Stimulated activated CD4-positive, alpha-beta T cell treated with anti-CD3 and anti-CD28 coated beads, Interleukin-2, amount 100 ng/mL, for 24 hours (primary cell): ENCODE measurements at places on chromosomes 11 and 22.
A peak's percentile ranks its signal among the peaks of the same experiment; 100 is the strongest.

DNA sequence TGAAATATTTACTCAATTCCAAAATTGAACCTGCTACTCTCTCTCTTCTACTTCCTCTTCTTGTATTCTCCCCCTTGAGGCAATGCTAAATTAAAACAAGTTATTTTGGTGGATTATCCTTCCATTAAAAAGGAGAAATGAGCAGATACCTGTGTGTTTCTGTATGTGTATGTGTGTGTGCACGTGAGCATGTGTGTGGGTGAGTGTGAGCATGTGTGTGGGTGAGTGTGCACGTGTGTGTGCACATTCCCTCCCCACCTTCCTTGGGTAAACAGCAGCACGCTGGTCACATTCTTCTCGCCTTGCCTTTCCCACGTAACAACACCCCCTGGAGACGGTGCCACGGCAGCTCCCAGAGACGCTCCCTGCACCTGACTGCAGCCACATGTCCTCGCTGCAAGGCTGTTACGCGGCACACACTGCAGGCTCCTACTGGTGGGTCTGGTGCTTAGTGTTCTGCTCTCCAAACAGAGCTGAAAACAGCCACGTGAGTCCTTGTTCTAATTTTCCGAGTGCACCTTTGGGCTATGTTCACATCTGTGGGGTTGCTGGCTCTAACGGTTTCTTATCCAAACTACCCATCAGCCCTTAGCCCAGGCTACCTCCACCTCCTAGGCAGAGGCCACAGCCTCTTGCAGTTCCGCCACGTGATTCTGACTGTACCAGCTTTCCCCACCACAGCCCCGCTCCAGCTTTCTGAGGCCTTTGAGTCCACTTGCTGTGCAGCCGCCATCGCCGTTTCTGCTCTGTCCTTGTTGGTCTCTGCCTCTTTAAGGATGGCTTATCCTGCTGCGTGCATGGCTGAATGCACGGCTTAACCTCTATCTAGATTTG, 123.4 kb downstream of the CTTN start:
- DNase-seq: no peak

GRCh38 chr11:114225661-114226060, 70.5 kb upstream of the NNMT start:
- no peak for DNase-seq

GRCh38 chr11:62601122-62601371, 618 bp downstream of the MTA2 start:
- DNase-seq: peak; percentile 67

- DNase-seq: no peak
Observed at GRCh38 chr22:38567531-38568285, 2.3 kb downstream of the DMC1 start.

DNA sequence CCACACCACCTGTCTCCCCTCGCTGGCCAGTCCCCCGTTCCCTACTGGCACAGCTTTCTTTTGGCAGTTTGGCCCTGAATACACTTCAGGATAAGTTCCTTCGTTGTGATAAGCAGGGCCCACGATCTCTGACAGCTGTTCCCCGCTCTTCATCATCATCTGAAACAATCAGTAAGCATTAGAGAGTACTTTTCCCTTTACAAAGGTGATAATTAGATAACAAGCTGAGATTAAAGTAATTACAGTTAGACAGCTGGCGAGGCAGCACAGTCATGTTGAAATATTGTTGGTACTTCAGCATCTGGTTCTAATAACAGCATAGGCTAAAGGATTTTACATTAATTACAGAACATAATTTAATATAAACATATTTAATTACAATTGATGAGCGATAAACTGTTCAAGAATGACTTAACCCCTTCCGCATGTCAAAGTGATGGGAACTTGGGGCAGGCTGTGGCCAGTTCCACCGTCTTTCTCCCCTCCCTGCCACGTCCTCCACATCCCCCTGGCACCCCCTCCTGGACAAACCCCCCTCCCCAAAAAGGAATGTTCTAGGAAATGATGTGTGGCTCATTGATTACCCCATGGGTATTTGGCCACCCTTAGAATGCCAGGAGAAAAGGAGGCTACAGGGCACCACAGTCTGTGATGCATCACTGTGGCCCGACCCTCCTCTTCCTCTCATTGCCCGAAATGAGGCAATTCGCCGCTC, 134.9 kb downstream of the RCN1 start:
- DNase-seq: no peak

- DNase-seq: no peak
Observed at GRCh38 chr11:34266090-34266912, 91.5 kb downstream of the ABTB2 start.

DNA sequence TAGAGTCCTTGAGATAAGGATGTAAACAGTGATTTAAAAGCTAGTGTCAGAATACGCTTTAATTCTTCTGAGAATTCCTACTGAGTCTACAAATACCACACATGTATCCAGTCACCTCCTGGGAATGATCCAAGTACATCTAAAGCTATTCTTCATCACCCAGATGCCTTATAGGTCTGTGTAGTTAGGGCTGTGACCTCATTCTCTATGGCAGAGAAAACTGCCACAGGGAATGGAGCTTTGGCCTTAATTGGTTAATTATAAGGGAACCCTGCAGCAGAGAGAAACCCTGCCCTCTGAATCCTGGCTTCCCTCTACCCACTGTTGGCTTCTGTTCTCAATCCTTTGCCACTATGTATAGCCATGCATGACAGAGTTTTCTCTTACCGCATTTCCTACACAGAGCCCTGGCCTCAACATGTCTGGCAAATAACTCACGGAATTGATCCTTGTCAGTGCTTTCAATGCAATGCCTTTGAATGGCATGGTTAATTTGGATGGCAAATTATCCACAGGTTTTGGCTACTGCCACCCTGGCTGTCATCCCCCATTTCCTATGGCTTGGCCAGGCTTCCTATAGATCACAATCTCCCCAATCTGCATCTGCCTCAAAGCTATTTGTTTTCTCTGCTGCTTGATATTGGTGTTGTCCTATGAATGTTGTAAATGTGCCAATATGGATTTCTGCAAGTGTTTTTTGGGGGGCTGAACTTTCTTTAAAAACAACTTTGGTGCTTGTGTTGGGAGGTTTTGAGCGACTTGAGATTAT, 2.9 kb downstream of the DIXDC1 start:
- DNase-seq: no peak

DNA sequence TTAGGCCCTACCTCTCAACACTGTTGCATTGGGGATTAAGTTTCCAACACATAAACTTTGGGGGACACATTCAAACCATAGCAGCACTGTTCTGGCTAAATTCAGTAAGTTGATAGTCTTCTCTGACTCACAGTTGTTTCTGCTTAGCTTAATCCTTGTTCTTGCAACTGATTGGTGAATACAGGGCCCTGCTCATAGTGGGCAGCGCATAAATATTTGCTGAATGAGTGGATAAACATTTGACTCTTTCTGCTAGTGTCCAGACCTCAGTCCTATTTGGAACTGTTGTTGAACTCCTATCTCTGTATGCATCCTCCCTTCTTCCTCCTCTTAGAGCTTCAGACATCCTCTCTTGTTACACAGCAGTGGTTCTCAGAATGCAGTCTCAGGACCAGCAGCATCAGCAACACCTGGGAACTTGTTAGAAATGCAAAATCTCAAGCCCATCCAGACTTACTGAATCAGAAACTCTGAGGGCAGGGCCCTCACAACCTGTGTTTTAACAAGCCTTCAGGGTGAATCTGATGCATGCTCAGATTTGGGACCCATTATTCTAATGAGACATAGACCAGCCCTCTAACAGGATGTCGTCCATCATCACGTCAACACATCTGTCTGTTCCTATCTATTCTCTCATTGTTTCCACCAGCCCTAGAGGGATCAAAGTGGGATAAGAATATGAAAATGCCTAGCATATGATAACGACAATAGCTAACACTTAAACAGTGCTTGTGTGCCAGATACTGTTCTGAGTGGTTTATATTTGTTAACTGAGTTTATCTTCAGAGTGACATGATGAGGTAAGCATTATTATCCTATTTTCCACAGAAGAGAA, 22.3 kb downstream of the SPON1 start:
- DNase-seq: no peak

GRCh38 chr11:64877390-64878222, 815 bp downstream of the EHD1 start:
- peak; percentile 52 for DNase-seq

DNA sequence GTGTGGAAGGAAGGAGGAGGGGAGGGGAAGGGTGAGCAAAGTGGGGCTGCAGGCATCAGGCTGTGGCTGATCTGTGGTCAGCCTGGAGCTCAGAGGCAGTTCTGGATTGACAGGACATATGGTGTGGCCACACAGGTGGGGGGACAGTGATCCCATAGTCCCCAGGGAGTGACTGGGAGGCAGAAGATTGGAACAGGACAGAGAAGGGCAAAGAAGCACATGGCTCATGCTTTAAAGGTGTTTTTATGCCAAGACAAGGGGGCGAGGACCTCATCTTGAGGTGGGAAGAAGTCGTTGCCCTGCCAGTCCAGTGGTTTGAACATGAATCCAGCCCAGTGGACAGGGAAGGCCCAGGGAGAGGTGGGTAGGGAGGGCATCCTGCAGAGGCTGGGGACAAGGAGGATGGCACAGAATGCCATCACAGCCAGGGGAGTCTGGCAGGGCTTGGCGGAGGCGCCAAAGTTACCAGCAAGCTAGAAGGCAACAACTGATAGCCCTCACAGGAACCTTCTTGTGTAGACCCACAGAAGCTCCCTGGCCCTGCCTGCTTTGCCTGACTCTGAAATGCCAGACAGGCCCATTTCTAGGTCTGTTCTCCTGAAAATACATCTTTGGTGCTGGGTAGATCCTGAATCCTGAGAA, 3.1 kb downstream of the BET1L start:
- no peak for DNase-seq

GRCh38 chr11:105137286-105137685, 2.3 kb downstream of the CARD18 start:
- no peak for DNase-seq

DNA sequence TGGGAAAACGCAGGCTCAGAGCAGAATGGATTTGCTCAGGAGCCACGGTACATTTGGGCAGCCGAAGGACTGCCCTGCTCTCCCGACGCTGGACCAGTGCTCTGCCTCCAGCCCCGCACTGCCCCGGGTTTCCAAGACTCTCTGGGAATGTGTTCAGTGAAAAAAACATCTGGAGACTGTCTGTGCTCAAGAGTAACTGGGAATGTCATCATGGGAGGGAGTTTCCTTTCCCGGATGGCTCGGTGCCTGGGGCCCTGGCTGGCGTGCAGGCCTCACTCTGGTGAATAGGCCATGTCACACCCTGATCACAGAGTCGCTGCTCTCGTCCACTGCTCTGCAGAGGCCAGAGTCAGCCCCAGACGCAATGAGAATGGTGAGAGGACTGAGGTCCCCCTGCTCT, 9.8 kb upstream of the APOL6 start:
- DNase-seq: no peak

DNA sequence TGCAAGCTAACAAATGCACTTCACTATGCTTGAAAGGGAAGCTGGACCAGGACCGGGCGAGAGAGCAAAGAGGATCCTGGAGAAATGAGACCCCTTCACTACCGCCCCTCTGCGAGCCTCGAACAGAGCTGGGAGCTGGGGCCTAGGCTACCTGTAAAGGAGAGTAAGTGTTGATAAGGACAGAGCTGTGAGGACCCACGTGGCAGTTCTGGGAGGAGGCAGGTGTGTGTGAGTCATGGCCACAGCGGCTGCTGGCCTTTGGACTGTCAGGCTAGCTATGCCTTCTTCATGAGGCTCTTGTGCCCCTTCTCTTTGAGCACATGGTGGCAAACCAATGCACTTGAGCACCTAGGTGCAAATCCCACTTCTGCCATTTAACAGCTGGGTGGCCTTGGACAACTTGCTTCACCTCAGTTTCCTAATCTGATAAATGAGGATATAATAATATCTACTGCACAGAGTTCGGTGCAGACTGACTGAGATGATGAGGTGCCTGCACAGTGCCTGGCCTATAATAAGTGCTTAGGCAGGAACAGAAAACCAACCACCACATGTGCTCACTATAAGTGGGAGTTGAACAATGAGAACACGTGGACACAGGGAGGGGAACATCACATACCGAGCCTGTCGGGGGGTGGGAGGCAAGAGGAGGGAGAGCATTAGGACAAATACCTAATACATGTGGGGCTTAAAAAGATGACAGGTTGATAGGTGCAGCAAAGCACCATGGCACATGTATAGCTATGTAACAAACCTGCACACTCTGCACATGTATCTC, 35.3 kb upstream of the KCNJ11 start:
- DNase-seq: no peak

- DNase-seq: no peak
Observed at GRCh38 chr22:45784357-45785277, 113.0 kb downstream of the ATXN10 start.

DNA sequence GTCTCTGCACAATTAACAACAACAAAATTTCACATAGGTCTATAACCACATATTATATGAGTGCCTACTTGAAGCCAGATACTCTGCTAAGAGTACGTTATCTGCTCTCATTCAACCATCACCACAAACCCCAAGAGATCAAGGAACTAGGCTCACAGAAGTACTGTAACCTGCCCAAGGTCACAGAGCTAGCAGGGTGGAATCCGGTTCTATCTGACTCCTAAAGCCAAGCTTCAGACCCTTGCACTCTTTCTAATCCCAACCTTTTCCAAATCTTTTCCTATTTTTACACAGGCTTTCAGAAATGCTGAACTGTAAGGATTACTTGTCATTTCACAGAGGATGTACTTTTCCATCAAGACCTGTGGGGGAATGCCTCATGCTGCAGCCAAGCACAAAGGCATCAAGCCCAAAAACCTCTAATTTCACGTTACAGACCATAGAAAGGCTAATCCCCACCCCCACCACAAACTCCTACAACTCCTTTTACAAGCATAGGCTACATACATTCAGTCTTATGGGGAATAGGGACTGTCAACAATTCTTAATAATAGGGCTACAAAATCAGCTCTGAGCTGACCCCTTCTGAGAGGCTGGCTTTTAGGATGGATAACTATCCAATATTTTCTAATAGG, 927 bp downstream of the PRCP start:
- no peak for DNase-seq

- DNase-seq: no peak
Observed at GRCh38 chr11:75421035-75421602, 11.9 kb downstream of the KLHL35 start.

DNA sequence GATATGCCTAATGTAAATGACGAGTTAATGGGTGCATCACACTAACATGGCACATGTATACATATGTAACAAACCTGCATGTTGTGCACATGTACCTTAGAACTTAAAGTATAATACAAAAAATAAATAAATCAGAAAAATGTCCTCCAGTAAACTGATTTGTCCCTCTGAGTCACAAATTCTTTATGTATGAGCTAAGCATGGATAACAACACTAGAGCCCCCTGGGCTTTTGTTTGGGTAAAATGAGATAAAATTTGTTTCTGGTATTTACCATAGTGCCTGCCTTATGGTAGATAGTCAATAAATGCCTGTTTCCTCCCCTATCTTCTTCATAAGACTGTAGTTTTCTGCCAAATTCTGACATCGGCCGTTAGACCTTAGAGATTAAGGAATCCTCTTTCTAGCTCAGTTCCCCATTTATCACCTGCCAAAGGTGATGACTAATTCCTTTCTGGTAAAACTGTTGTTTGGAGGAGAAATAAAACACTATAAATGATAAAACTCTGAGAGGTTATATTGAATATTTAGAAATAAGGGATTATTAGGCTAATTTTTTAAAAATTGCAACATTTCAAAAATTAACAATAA, 43.6 kb upstream of the LUZP2 start:
- DNase-seq: no peak
